ENCODE measurements at places on chromosomes 1 and 21.
A peak's percentile ranks its signal among the peaks of the same experiment; 100 is the strongest.

DNA sequence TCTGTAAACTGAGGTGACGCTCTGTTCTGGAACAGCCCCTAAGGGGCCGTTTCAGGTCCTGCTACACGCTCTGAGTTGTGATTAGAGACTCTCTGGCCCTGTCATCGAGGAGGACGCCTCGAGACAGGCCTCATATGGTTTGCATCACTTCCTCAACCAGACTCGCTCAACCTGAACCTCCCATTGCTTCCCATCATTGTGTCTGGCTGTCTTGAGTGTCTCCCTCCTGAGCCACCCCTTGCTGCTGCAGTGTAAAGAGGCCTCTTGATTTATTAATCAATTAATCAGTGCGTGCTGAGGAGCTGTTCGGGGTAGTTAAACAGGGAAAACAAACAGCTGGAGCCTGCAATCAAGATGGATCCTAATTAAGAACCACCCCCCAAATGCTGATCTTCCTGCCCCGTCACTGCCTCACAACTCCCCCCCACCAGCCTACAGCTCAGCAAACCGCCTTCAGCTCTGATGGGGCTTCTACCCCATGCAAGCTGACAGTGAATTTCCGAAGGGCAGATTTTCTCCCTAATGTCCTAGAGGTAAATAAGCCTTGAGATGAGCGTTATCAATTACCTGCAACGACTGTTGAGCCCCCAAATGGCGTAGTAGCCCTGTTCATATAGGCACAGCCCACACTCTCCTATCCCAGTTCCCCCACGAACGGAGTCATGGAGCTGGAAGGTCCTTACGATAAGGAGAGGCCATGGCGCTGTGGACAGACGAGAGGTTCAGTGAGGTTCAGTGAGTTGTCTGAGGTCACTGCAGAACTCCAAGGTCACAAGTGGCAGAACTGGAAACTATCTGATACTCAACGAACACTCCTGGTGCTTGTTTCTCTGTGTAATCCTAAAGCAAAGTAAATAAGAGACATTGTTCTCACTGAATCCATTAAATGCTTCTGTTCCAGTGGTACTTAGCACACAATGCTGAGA is 210.6 kb downstream of the KIF26B start:
- DNase-seq = no peak
- H3K27ac ChIP-seq = no peak overlapping the region
- H3K27me3 ChIP-seq = no peaks in the 10 kb centered on the region
- no peaks in the 10 kb centered on the region for H3K4me1 ChIP-seq
- no peaks in the 10 kb centered on the region for H3K36me3 ChIP-seq

DNA sequence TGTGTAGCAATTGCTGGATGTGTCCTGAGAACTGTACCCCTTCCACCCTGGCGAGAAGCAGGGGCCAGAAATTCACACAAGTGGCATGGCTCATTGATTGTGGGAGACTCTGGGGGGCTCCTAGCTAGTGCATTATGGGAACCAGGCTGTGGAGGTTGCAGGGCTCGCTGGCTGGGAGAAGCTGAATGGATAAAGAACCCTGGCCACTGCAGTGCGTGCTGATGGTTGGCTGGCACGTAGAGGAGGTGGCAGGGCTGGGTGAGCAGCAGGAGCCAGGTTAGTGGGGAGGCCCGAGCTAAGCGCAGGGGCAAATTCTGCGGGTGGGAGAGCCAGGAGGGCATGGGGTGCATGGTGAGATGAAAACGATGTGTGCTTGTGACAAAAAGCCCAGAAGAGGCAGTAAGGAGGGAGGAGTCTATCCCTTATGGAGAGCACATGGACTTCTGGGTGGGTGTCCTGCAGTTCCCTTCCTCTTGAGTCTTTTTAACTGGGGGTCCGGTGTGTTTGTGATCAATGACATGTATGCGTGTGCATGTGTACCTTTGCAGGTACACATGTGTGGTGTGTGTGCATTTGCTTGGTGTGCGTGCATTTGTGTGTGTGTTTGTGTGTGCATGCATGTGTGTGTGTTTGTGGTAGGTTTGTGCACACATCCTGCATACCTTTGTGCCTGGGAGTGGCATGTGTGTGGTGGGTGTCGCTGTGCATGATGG is 3.6 kb downstream of the GUK1 start:
- peaks cover 52% of the 10 kb centered on the region for H3K4me1 ChIP-seq
- no peaks in the 10 kb centered on the region for H3K27me3 ChIP-seq
- no peak for DNase-seq
- no peak overlapping the region for H3K4me3 ChIP-seq
- peaks cover 34% of the 10 kb centered on the region for H3K36me3 ChIP-seq

DNA sequence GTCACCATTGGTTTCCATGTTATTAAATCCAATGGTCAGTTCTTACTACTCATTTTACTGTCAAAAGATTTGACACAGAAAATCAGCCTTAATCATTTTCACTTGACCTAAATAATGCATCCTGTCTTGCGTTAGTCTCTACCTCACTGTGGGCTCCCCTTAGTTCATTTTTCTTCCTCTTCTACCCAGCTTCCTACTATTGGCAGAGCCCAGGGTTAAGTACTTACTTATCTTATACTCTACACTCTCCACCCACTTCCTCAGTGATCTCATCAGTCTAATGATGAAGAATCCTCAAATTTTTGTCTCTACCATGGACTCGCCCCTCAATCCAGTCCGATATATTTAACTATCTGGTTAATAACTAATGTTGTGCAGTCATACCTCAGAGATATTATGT is 735.9 kb downstream of the KCNT2 start:
- no peaks in the 10 kb centered on the region for H3K27me3 ChIP-seq
- no peak overlapping the region for H3K27ac ChIP-seq
- no peaks in the 10 kb centered on the region for H3K36me3 ChIP-seq
- DNase-seq = no peak
- H3K4me1 ChIP-seq = no peaks in the 10 kb centered on the region
- H3K4me3 ChIP-seq = no peak overlapping the region

DNA sequence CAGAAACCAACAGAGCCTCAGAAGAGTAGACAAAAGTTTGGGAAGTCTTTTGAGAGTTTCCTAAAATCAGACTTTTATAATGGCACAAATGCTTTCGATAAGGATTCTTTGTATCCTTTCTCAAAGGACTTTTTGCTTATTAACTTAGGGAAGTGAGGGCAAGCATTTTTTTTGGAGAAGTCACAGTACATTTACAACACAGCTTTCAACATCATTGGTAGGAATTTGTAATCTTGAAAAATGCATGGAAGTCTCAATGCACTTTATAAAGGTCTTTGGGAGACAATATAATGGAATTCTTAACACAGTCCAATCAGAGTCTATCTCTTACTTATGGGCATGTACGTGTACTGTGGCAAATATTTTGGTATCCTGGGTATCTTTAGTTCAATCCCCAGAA is 325.8 kb upstream of the NR5A2 start:
- no peaks in the 10 kb centered on the region for H3K36me3 ChIP-seq
- no peak overlapping the region for H3K27ac ChIP-seq
- H3K4me1 ChIP-seq = no peaks in the 10 kb centered on the region
- no peaks in the 10 kb centered on the region for H3K27me3 ChIP-seq
- DNase-seq = no peak
- no peak overlapping the region for H3K4me3 ChIP-seq

DNA sequence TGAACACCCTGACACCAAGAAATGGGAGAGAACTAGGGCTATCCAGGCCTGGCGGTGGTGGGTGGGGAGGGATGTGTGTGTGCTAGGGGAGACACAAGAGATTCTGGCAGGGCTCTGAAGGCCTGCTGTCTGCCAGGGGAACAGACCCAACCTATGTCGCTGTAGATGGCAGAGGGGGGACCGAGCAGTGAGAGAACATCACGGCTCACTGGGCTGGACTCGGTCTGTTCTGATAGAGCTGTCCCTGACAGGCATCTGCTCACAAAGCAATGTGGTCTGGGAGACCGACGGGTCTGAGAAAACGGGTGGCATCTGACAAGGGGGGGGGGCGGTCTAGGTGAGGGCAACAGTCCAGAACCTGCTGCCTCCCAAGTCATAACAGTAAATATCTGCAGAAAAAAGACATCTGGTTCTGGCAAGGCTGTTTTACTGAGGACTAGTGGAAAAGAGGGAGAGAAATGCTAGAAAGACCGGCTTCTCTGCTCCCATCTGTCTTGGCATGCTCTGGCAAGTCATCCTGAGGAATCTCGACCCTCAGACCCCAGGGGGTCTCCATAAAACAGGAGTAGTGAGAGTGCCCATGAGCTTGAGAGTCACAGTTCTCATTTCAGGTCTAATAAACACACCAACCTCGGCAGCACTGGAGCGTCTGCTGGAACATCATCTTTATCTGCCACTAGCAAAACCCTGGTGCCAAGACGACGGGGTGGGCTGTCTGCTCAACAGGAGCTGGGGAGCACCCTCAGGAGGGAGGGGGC is 36.5 kb downstream of the SLC66A1 start:
- H3K4me3 ChIP-seq = no peak overlapping the region
- H3K36me3 ChIP-seq = peaks cover 57% of the 10 kb centered on the region
- no peak overlapping the region for H3K27ac ChIP-seq

- DNase-seq = no peak
- H3K27me3 ChIP-seq = peaks cover 20% of the 10 kb centered on the region
- no peak overlapping the region for H3K27ac ChIP-seq
- no peaks in the 10 kb centered on the region for H3K36me3 ChIP-seq
- peaks cover 8% of the 10 kb centered on the region for H3K4me1 ChIP-seq
Observed at GRCh38 chr1:11484321-11484655, 5.3 kb downstream of the DISP3 start.

DNA sequence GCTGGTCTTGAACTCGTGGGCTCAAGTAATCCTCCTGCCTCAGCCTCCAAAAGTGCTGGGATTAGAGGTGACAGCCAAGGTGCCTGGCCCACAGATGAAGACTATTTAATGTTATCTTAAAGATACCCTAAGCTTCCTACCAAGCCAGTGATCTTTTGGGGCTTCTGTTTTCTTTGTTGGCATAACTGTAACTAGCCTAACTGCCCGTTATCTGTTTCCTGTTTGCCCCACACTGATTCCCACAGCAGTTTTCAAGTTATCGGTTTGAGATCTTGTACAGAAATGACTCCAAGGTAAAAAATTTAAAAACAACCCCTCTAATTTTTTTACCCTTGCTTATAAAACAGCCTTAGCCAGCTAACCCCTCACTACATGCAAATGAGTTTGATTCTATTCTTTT is 12.4 kb downstream of the SELL start:
- no peaks in the 10 kb centered on the region for H3K27me3 ChIP-seq
- H3K4me1 ChIP-seq = peaks cover 100% of the 10 kb centered on the region
- no peak overlapping the region for H3K4me3 ChIP-seq
- no peak overlapping the region for H3K27ac ChIP-seq

GRCh38 chr1:19462781-19463503 is 22.4 kb downstream of the CAPZB start:
- peak overlapping the region; percentile 67 for H3K4me3 ChIP-seq
- H3K27ac ChIP-seq = peak overlapping the region; percentile 14
- H3K36me3 ChIP-seq = no peaks in the 10 kb centered on the region
- no peaks in the 10 kb centered on the region for H3K27me3 ChIP-seq
- peak; percentile 84 for DNase-seq
- H3K4me1 ChIP-seq = peaks cover 100% of the 10 kb centered on the region

DNA sequence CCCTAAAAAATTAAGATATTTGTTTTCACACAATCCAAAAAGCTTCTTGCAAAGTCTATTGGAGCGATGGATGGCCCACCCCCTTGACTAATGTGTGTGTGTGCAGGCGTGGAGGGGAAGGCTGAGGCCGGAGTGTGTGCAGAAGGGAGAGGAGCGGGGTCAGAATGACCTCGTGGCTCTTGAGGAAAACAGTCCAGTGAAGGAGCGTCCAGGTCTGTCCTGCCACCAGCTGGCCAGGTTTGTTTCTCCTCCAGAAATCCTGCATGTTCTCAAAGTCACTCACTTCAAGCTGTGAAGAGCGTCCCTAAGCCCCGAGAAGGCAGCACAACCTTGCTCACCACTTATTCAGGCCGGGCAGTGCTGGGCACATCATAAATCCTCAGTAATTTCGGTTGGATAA is 69.5 kb upstream of the SSX2IP start:
- H3K4me3 ChIP-seq = no peak overlapping the region
- H3K36me3 ChIP-seq = no peaks in the 10 kb centered on the region
- DNase-seq = no peak
- H3K27me3 ChIP-seq = peaks cover 11% of the 10 kb centered on the region
- no peaks in the 10 kb centered on the region for H3K4me1 ChIP-seq
- no peak overlapping the region for H3K27ac ChIP-seq

DNA sequence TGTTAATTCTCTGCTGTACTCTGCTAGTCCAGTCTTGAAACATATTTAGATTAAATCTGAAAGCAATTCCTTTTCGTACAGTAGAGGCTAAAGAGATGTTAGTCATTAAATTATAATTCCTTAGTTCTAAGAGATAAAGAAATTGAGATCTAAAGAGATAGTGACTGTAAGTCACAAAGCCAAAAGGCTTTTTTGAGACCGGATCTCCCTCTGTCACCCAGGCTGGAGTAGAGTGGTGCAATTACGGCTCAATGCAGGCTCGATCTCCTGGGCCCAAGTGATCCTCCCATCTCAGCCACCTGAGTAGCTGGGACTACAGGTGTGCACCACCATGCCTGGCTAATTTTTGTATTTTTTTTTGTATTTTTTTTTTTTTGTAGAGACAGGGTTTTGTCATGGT is 64.7 kb downstream of the TPR start:
- H3K4me1 ChIP-seq = peaks cover 35% of the 10 kb centered on the region
- peaks cover 5% of the 10 kb centered on the region for H3K36me3 ChIP-seq
- H3K27me3 ChIP-seq = no peaks in the 10 kb centered on the region
- no peak for DNase-seq
- H3K4me3 ChIP-seq = no peak overlapping the region
- H3K27ac ChIP-seq = no peak overlapping the region

- H3K36me3 ChIP-seq = no peaks in the 10 kb centered on the region
- no peak overlapping the region for H3K27ac ChIP-seq
- no peak for DNase-seq
- H3K4me3 ChIP-seq = no peak overlapping the region
Observed at GRCh38 chr1:188425687-188426086, 1596.9 kb downstream of the PLA2G4A start.

DNA sequence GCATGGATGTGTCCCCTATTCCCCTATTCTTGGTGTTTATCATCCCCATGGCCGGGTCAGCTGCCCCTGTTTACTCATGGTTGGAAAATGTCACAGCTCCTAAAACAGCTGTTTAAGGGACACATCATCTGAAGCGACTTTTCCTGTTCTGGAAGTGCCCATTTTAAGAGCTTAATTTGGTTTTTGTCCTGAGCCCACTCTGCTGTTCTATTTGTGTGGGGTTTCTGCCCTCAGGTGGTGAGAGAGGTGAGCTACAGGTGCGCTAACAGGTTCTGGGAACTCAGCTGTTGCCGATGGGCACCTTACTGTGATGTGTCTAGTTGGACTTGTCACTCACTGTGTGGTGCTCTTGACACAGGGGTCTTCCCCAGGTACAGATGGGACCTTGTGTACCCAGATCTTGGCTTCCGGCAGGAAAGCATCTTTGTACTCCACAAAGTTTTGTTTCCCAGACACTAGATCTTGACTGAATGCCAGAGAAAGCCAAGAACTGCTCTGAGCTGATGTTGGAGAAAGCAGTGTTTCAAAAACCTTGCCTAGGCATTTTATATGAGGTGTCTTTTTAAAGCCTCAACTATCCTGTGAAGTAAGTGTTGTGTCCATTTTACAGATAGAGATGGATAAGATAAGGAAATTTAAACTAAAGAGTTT is 59.0 kb upstream of the CD1D start:
- H3K36me3 ChIP-seq = no peaks in the 10 kb centered on the region
- H3K27ac ChIP-seq = no peak overlapping the region
- no peak for DNase-seq
- H3K4me3 ChIP-seq = no peak overlapping the region
- H3K27me3 ChIP-seq = peaks cover 6% of the 10 kb centered on the region

GRCh38 chr1:232705815-232706575 is 76.1 kb upstream of the SIPA1L2 start:
- H3K27me3 ChIP-seq = no peaks in the 10 kb centered on the region
- H3K4me1 ChIP-seq = no peaks in the 10 kb centered on the region
- no peaks in the 10 kb centered on the region for H3K36me3 ChIP-seq

Data from CD8-positive, alpha-beta memory T cell (primary cell).